Bone marrow (tissue), 2 donors: ENCODE measurements at places on chromosomes 16 and 17.

DNA sequence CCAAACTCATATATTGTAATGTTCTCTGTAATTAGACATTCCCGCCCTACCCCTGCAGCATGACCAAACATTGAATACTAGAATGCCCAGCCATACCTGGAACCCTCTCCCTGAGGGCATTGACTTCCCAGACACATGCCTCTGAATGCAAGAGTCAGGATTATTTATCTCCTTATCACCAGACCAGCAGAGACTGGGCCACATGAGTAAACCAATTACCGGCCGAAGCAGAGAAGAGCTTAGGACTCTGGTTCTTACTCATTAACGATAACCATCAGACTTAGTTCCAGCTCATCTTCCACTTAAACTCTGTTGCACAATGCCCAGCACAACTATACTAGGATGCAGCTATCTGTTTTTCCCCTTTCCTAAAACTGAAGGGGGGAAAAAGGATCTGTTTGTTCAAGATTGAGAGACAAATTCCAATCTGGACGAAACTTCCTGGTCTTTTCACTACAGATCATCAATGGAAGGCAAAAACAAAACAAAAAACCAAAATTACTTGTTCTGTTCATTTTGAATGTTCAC is 88.2 kb upstream of the CORO6 start:
- no peak for DNase-seq

GRCh38 chr17:21165922-21166594 is 39.3 kb downstream of the DHRS7B start:
- DNase-seq = no peak

GRCh38 chr16:54632322-54633220 is 298.1 kb upstream of the IRX5 start:
- DNase-seq = no peak

DNA sequence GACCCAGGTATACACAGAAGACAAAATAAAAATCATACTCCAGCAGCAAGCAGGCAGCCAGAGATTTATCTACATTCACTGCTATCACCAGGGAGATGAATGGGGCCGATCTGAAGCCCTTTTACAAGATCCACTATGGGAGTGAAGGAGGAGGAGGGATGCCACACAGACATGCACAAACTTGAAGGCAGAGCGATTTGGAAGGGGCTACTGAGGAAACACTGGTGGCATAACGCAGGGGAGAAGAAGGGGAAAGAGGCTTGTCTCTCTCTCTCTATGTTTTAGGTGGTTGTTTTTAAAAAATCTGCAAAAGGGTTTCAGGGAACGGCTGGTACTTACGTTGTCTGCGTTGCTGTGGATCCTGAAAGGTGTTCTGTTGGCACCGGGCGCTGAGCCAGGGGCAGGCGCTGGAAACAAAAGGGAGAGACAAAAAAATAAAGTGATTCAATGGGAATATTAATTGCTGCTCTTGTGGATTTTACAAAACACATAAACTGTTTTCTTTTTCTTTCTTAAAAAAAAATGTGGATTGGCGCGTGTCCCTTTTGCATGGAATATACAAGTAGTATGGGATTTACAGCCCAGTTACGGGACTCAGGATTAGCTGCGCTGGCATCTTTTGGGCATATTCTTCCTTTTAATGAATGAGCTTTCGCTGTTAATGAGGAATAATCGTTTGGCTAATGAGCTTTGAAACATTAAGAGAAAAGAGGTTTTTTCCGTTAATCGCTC is 255.3 kb upstream of the PMFBP1 start:
- DNase-seq = no peak

GRCh38 chr16:82819286-82819685 is 192.5 kb downstream of the CDH13 start:
- no peak for DNase-seq

GRCh38 chr17:4209611-4210010 is 54.2 kb downstream of the ANKFY1 start:
- DNase-seq = no peak

DNA sequence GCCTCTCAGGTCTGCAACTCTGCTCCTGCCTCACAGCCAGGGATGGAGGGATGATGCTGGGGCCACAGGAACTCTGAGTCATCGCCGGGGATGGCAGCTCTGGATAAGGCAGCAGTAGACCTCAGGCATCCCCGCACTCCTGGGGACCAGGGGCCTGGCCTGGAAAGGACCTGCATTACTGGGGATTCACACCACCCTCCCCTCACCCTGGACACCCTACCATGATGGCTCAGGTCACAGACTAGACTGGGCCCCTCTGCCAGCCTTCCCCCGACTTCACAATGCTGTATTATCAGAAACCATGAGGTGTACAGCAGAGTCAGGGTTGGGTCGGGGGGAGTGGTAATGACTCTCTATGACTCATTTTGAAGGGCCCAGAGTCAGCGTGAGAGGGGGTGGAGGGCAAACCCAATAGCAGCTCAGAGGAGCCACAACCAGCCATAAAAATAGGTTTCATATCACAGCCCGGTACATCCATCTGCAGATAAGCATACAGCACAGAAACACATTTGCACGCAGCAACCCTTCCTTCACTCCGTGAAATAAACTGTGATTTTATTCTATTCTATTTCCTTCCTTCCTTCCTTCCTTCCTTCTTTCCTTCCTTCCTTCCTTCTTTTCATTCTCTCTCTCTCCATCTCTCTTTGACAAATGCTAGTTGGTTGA is 28.8 kb downstream of the DYNLRB2 start:
- DNase-seq = peak; percentile 5

DNA sequence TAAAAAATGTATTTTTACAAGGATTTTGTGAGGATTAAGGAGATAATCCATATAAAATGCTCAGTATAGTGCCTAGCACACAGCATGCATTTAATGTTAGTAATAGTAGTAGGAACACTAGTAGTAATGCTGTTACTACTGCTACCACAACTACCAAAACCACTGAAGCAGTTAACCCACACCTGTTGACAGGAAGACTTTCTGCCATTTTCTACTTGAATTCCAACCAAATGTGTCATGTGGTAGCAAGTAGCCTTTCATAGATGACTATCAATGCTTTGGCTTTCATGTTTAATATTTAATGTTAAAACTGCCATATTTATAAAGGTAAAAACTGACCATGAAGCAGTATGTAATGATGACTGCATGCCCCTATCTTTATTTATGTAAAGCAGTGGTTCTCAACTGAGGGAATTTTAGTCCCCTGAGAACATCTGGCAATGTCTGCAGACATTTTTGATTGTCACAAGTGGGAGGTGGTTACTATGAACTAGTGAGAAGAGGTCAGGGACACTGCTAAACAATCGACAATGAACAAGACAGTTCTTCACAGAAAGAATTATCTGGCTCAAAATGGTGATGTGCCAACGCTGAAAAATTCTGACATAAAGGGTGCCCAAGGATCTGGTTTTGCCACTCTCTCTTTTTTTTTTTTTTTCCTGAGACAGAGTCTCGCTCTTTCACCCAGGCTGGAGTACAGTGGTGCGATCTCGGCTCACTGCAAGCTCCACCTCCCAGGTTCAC is 89.4 kb downstream of the ITFG1 start:
- no peak for DNase-seq

DNA sequence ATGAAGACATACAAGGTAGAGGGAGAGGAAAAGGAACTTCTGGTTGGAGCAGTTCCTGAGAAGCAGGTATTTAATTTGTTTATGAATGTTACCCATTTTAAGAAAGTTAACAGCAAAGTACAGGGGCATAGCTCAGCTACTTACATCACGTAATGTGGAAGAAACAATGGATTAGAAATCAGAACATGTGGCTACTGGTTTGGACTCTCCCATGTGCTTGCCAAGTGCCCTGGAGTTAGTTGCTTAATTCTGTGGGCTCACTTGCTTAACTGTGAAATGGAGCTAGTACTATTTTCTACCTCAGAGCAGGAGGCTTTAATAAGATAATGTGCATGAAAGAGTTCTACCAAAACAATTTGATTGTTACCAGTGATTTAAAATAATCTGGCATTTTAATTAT is 27.3 kb downstream of the RSPRY1 start:
- DNase-seq = no peak

DNA sequence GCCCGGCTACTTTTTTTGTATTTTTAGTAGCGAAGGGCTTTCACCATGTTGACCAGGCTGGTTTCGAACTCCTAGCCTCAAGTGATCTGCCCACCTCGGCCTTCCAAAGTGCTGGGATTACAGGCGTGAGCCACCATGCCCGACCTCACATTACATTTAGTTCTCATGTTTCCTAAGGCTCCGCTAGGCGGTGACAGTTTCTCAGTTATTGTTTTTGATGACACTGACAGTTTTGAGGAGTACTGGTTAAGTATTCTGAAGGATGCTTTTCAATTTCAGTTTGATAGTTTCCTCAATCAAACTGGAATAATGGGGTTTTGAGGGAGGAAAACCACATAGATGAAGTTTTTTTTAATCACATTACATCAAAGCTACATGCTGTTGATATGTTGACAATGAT is 1028.5 kb downstream of the CDH8 start:
- DNase-seq = no peak

DNA sequence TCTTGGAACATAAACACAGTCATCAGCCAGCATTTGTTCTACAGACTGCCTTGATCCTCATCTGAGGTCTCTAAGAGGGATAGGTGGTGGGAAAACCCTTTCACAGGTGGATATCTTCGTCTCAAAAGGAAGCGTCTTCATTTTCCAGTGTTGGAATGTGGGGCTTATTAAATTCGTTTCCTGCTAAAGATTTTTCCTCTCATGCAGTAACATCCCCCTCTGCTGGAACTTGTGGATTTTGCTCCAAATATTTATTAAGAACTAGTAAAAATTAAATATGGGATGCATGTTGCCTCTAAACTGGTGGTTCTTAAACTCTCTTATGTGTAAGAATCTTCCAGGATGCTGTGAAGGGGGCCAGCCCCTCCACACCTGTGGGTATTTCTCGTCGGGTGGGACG is 20.1 kb upstream of the MLYCD start:
- DNase-seq = no peak

- DNase-seq = peak; percentile 15
Observed at GRCh38 chr17:73969956-73970355, 233.5 kb upstream of the RPL38 start.

GRCh38 chr16:48864055-48864454 is 254.1 kb upstream of the N4BP1 start:
- no peak for DNase-seq

- no peak for DNase-seq
Observed at GRCh38 chr17:45950888-45951287, 48.2 kb upstream of the STH start.

- no peak for DNase-seq
Observed at GRCh38 chr17:42975265-42975664, 4.6 kb downstream of the PTGES3L start.

DNA sequence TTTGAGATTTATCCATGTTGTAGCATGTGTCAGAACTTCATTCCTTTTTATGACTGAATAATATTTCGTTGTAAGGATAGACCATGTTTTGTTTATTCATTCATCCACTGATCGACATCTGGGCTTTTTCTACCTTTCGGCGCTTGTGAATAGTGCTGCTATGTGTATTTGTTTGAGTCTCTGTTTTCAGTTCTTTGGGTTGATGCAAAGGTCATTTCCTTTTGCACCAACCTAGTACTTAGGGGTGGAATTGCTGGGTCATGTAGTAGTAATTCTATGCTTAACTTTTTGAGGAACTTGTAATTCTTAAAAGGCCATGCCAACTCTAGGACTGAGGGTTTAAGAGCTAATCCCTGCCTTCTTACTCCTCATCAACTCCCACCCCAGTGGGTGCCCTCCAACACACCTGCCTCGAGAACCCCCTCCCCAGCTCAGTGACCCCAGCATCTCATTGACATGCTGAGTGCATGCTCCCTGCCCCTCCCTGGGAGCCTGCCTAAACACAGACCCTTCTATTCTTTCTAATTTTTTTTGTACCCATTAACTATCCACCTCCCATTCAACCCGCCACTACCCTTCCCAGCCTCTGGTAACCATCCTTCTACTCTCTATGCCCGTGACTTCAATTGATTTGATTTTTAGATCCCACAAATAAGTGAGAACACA is 51.2 kb downstream of the ABAT start:
- DNase-seq = no peak

GRCh38 chr16:7137560-7138330 is 194.9 kb upstream of the RBFOX1 start:
- DNase-seq = no peak

- no peak for DNase-seq
Observed at GRCh38 chr17:11980813-11981212, 16.5 kb downstream of the ZNF18 start.

GRCh38 chr16:69100071-69100691 is 5.3 kb upstream of the HAS3 start:
- DNase-seq = no peak

- DNase-seq = no peak
Observed at GRCh38 chr16:67675999-67676398, 9.4 kb downstream of the C16orf86 start.

GRCh38 chr16:13095061-13095460 is 193.7 kb downstream of the SHISA9 start:
- DNase-seq = no peak

GRCh38 chr16:9151597-9151996 is 60.2 kb downstream of the HAPSTR1 start:
- DNase-seq = no peak

DNA sequence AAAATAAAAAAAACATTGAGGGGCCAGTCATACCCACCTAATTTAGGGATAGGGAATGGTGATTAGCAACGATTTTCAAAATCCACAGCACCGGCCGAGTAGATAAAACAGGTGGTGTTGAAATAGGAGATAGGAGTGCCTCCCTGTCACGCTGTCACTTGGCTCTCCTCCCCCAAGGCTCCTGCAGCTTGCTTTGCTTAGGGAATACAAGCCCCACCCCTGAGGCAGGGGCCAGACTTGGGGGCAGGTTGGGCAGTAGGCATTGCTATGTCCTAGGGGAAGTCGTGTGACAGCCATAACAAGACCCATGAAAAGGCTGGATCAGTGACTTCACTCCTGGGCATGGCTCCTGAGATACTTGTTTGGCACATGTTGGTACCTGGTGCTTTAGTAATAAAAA is 25.8 kb downstream of the POLR2A start:
- no peak for DNase-seq

GRCh38 chr17:64460955-64461354 is 12.0 kb downstream of the MILR1 start:
- no peak for DNase-seq

DNA sequence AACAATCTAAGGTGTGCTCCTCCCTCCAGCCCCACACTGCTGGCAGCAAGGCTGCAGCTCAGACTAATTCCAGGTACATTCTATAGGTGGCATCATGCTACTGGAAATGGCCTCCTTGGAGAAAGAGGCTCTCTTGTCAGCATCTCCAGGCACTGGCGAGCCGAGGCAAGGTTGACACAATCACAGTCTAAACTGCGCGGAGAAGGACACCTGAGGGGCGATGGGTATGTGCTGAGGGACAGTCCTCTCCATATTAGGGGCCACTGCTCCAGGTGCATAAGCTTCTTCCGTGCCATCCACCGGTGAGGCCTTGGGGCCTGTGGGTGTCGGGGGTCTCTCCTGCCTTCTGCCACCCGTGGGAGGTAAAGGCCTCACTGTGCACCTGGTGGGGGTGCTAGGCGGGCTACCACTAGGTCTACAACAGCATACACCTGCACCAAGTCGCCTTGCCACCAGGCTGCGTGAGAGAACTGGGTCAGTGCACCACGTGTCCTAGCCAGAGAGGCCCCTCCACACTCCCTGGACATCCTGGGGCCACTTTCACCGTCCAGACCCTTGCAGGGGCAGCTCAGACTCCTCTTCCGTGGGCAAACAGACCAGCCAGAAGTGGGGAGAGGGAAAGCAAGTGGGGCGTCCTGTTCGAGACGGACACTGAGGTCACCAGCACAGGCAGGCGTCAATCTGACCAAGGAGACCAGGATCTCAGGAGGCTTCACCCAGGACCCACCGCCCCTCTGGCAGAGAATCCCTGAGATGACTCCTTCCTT is 12.1 kb upstream of the CBX8 start:
- no peak for DNase-seq
